Activated CD8-positive, alpha-beta T cell treated with anti-CD3 and anti-CD28 coated beads for 36 hours (primary cell): ENCODE measurements at places on chromosomes 5 and 9. TPM values are rescaled to one million over a fixed set of nuclear protein-coding genes. Genes with fewer than 3 reads are reported as not detected.

EXOC3 gene
- 65.9 TPM for total RNA-seq

DNA sequence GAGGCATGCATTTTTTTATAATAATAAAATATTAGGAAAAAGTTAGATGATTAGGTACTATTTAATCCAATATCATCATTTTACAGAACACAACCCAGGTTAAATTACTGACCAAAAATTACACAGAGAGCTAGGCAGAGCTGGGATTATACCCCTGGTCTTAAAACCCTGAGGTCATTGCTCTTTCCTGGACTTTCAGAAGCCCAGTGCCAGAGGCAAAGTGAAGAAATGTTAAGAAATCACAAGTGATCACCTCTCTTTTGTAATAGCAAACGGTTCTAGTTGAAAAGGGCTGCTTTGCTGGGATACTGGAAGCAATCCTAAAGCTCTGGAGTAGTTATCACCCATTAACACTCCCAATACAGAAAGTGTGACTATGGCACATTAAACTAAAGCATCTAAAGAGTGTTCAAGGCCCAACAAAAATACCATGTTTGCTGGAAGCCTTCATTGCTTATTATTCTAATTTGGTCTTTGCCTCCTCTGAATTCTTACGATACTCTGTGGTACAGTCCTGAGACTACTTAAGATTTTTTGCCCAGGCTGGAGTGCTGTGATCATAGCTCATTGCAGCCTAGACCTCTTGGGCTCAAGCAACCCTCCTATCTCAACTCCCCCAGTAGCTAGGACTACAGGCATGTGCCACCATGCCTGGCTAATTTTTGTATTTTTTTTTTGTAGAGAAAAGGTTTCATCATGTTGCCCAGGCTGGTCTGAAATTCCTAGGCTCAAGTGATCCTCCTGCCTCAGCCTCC lies 575.9 kb downstream of the RAB3C start:
- H3K4me3 ChIP-seq = no peak overlapping the region
- no peak overlapping the region for H3K27ac ChIP-seq

PCDHB12 gene
- not detected for total RNA-seq

GRCh38 chr9:6356904-6357303 lies 28.7 kb downstream of the TPD52L3 start:
- no peak overlapping the region for H3K27ac ChIP-seq
- no peak for DNase-seq
- peaks cover 5% of the 10 kb centered on the region for H3K27me3 ChIP-seq
- H3K36me3 ChIP-seq = no peaks in the 10 kb centered on the region
- no peak overlapping the region for H3K4me3 ChIP-seq
- H3K4me1 ChIP-seq = peaks cover 6% of the 10 kb centered on the region

GDA gene
- total RNA-seq = not detected

- peaks cover 42% of the 10 kb centered on the region for H3K4me1 ChIP-seq
- H3K36me3 ChIP-seq = peaks cover 34% of the 10 kb centered on the region
- DNase-seq = no peak
- no peak overlapping the region for H3K27ac ChIP-seq
- H3K27me3 ChIP-seq = no peaks in the 10 kb centered on the region
These were observed 17.5 kb downstream of the GOLPH3 start for GRCh38 chr5:32156635-32157034.

- H3K4me3 ChIP-seq = no peak overlapping the region
- H3K36me3 ChIP-seq = no peaks in the 10 kb centered on the region
- H3K27ac ChIP-seq = no peak overlapping the region
These were observed 73.9 kb downstream of the RORB start for GRCh38 chr9:74570879-74571512.

GRCh38 chr5:32432633-32433032 lies 11.9 kb downstream of the ZFR start:
- peaks cover 59% of the 10 kb centered on the region for H3K4me1 ChIP-seq
- no peak overlapping the region for H3K27ac ChIP-seq
- H3K27me3 ChIP-seq = no peaks in the 10 kb centered on the region
- H3K36me3 ChIP-seq = peaks cover 40% of the 10 kb centered on the region
- H3K4me3 ChIP-seq = no peak overlapping the region
